ENCODE measurements at places on chromosomes 3 and 15. TPM values are rescaled to one million over a fixed set of nuclear protein-coding genes. Genes with fewer than 3 reads are reported as not detected.
A peak's percentile ranks its signal among the peaks of the same experiment; 100 is the strongest.

DNA sequence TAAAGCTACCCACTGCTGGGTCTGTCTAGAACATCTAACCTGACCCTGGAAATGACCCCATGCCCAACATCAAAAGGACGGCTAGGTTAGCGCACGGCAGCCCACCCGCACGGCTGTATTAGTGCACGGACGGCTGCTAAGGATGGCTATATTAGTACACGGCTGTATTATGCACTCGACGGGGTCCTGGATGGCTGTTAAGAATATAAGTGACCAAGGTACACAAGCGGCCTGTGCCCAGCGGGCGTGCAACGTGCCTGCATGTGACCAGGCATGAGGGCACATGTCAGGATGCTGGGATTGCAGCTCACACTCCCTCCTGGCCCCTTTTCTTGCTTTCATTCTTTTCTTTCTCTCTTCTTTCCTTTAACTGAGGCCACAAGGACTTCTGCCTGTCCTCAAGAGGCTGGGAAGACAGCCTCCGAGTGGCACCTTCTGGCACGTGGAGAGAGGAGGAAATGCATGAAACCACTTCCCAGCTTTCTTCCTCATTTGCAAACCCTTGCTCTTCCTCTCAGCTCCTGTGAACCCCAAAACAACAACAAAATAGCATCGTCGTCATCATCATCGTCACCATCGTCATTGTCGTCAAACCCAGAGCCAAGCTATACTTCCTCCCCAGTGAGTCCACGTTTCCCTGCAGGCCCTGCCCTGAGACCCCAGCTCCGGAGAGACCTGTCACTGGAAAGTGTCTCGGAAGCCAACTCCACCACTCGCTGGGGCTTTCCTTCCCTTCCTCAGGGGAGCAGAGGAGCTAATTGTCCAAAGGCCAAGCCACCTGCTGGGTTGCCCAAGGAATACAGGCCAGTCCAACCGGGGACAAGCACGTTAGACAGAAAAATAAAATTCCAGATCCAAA lies 101.8 kb downstream of the CHSY1 start:
- H3K27ac ChIP-seq = no peak overlapping the region
- no peaks in the 10 kb centered on the region for H3K27me3 ChIP-seq
- DNase-seq = no peak
- no peaks in the 10 kb centered on the region for H3K4me1 ChIP-seq

DNA sequence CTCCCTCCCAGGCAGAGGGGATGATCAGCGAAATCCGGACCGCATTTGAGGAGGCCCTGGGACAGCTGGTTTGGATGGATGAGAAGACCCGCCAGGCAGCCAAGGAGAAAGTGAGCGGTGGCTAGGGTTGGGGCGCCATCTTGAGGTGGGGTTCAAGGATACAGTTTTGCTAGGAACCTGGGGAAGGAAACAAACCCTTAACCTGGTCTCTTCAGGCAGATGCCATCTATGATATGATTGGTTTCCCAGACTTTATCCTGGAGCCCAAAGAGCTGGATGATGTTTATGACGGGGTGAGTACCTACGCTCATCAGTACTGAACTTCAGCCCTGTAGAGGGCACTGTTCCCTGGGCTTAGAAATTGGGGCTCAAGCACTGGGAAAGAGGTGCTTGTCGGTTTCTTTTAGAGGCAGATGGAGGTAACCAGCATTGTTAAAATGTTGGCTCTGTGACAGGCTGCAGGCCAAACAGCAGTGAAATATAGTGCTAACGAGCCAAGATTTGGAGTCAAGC lies 9.6 kb upstream of the PSMD2 start:
- H3K27me3 ChIP-seq = peaks cover 11% of the 10 kb centered on the region
- H3K4me1 ChIP-seq = no peaks in the 10 kb centered on the region
- no peak overlapping the region for H3K27ac ChIP-seq
- no peak overlapping the region for H3K4me3 ChIP-seq
- peak; percentile 57 for DNase-seq

DNA sequence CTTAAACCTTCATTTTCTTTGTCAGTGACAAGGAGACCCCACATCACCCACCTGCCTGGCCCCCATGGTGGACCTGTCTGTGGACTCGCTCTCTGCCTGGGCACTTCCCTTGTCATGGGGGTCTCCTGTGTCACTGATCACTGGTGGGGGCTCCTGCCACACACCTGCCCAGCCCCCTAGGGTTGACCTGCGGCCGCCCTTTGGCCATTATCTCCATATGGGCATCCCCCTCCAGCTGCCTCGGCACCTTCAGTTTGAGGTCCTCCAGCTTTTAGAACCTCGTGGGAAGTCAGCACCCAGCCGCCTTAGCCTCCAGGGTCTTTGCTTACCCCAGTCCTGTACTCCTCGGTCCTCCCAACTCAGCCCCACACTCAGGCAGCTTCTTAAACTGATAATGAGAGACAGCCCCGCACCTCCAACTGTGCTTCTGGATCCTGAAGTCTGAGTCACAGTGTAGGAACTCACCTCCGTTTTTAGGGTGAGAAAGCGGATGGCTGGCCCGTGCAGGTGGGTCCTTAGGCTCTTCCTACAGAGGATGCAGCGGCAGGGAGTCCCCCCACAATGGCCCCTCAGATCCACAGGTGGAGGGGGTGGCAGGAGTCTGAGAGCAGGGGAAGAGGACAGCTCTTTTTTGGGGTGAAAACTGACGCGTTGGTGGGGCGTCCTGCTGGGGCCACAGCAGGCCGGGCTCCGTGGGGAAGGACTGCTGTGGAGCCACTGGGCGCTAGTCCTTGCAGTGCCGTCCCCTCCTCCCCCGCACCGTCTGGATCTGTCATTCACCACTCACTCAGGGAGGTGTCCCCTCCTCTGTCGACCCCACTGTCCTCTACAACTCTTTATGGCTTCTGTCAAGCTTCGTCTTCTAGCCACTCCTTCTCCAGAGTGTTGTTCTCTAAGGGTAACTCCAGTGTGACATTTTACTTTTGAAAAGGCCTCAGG lies 8.7 kb upstream of the PRR23E start:
- H3K4me1 ChIP-seq = no peaks in the 10 kb centered on the region
- DNase-seq = no peak
- H3K4me3 ChIP-seq = no peak overlapping the region
- no peak overlapping the region for H3K27ac ChIP-seq
- H3K36me3 ChIP-seq = no peaks in the 10 kb centered on the region

GRCh38 chr3:190150681-190151080 lies 30.0 kb upstream of the P3H2 start:
- peak overlapping the region; percentile 67 for H3K27ac ChIP-seq
- H3K36me3 ChIP-seq = no peaks in the 10 kb centered on the region
- H3K4me3 ChIP-seq = no peak overlapping the region

DNA sequence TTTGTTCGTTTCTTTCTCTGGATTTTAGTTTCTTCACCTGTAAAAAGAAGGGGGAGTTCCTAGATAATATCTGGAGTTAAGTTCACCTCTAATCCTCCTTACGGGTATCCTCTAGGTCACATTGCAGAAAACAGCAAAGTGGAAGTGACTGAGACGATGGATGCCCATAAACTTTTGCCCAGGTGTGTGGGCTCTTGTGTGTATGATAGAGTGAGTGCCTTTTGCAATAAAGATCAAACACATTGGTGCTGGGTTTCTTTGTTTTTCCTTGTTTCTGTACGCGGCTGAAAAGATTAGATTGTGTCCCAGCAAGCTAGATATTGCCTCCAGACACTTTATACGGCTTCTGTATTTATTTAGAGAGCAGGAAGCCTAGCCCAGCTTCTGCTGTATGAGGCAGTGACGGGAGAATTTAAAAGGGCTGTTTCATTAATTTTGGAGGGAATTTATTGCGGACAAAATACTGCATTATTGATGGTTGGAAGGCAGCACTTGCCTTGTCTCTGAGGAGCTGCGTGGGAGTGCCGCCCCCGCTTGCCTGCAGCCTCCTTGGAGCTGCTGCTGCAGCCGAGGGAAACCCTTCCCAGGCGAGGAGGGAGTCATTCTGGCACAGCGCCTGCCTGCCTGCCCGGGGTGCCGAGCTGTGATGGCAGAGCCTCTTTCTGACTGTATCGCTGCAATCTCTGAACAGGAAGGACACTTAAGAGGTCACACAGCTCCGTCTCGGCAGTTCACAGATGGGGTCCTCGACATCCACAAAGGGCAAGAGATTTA lies 38.5 kb downstream of the PYDC2 start:
- DNase-seq = peak; percentile 8
- H3K27ac ChIP-seq = no peak overlapping the region
- no peak overlapping the region for H3K4me3 ChIP-seq
- H3K4me1 ChIP-seq = no peaks in the 10 kb centered on the region
- no peaks in the 10 kb centered on the region for H3K27me3 ChIP-seq

- no peaks in the 10 kb centered on the region for H3K36me3 ChIP-seq
- no peaks in the 10 kb centered on the region for H3K27me3 ChIP-seq
- peaks cover 23% of the 10 kb centered on the region for H3K4me1 ChIP-seq
- H3K27ac ChIP-seq = peak overlapping the region; percentile 85
Observed at GRCh38 chr3:184186902-184187207, 856 bp downstream of the ABCF3 start.

RLBP1 gene
- total RNA-seq = not detected

CCDC50 gene
- 61.3 TPM for total RNA-seq

DNA sequence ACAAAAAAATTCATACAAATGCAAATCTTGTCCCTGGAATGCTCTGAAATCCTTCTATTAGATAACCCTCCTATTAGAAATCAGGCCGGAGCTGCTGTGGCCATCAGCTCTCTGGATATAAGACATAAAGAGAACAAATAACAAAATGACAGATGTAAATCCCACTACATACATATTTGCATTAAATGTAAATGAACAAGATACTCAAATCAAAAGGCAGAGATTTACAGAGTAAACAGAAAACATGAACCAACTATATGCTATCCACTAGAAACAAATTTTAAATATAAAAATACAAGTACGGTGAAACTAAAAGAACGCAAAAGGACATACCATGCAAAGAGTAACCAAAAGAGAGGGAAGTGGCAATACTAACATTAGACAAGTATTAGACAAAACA lies 10.7 kb downstream of the CYFIP1 start:
- H3K27me3 ChIP-seq = no peaks in the 10 kb centered on the region
- no peak overlapping the region for H3K27ac ChIP-seq
- H3K4me3 ChIP-seq = no peak overlapping the region

GRCh38 chr15:90413411-90414379 lies 25.7 kb downstream of the IQGAP1 start:
- peak overlapping the region; percentile 74 for H3K27ac ChIP-seq
- DNase-seq = no peak
- H3K4me3 ChIP-seq = no peak overlapping the region
- no peaks in the 10 kb centered on the region for H3K27me3 ChIP-seq
- H3K36me3 ChIP-seq = no peaks in the 10 kb centered on the region

GRCh38 chr3:43797794-43798193 lies 107.1 kb downstream of the ABHD5 start:
- H3K4me1 ChIP-seq = no peaks in the 10 kb centered on the region
- no peaks in the 10 kb centered on the region for H3K27me3 ChIP-seq
- no peaks in the 10 kb centered on the region for H3K36me3 ChIP-seq
- no peak overlapping the region for H3K4me3 ChIP-seq
- H3K27ac ChIP-seq = no peak overlapping the region
- no peak for DNase-seq

- no peak overlapping the region for H3K27ac ChIP-seq
- H3K4me1 ChIP-seq = no peaks in the 10 kb centered on the region
- no peak for DNase-seq
- H3K4me3 ChIP-seq = no peak overlapping the region
- no peaks in the 10 kb centered on the region for H3K36me3 ChIP-seq
Observed at GRCh38 chr3:16739541-16740105, 134.4 kb upstream of the DAZL start.

DNA sequence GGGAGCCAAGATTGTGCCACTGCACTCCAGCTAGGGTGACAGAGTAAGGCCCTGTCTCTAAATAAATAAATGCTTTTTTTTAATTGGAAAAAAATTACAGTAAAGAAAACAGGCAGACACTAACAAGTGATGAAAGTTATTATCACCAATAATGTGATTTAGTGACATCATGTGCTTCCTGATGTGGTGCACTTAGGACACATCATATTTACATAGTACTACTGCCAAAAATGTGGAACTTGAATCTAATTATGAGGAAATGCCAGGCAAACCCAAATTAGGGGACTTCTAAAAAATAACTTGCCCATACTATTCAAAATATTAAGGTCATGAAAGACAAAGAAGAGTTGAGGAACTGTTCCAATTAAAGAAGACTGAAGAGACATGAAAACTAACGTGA lies 30.8 kb downstream of the MAP4 start:
- no peaks in the 10 kb centered on the region for H3K36me3 ChIP-seq
- H3K4me1 ChIP-seq = peaks cover 23% of the 10 kb centered on the region
- no peak for DNase-seq

OXTR gene
- total RNA-seq = 0.27 TPM

DNA sequence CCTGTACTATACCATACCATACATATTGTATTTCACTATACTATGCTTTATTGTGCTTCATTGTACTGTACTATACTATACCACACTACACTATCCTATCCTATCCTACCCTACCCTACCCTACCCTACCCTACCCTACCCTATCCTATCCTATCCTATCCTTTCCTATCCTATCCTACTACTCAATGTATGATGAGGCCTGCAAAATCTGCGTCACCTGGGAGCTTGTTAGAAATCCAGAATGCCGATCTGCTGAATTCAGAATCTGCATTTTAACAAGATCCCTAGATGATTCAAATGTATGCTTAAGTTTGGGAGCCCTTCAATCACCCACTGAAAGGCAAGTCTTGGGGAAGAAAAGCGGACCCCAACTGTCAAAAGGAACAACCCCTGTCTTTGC lies 45.4 kb upstream of the CAPN7 start:
- peaks cover 11% of the 10 kb centered on the region for H3K27me3 ChIP-seq
- H3K4me3 ChIP-seq = no peak overlapping the region
- H3K27ac ChIP-seq = no peak overlapping the region

DNA sequence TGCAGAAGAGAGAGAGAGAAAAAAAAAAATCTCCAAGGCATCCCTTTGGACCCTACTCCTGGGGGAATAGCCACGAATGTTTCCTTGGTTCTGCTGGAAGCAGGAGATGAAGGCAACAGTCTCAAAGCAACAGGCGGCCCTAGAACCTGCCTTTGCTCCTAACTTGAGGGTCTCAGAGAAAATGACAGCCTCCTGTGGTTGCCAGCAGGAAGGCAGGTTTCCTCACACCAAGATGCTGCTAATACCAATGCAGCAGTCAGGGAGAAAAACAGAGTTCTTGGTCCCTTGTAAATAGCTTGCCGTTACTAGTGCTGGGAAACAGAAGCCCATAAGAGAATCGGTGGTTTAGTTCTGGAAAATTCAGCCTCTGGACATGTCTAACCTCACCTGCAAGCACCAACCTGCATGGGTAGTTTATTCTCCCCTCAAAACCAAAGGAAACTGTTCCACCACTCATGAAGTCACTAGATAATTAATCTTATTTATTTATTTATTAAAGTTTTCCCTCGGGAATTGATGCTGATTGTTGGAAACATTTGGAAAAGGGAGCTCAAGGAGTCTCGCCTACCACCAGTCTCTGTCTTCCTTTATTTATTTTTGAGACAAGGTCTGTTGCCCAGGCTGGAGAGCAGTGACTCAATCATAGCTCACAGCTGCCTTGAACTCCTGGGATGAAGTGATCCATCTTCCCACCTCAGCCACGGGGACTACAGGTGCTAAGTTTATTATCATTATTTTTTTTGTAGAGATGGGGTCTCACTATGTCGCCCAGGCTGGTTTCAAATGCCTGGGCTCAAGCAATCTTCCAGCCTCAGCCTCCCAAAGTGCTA lies 883 bp upstream of the FRMD4B start:
- H3K4me1 ChIP-seq = peaks cover 15% of the 10 kb centered on the region
- H3K27ac ChIP-seq = no peak overlapping the region
- peaks cover 47% of the 10 kb centered on the region for H3K27me3 ChIP-seq
- peak overlapping the region; percentile 60 for H3K4me3 ChIP-seq
- no peak for DNase-seq

CCR8 gene
- total RNA-seq = not detected

- H3K4me3 ChIP-seq = no peak overlapping the region
- no peaks in the 10 kb centered on the region for H3K36me3 ChIP-seq
- H3K27ac ChIP-seq = no peak overlapping the region
- H3K27me3 ChIP-seq = no peaks in the 10 kb centered on the region
- DNase-seq = no peak
Observed at GRCh38 chr3:195448205-195448875, 5.5 kb upstream of the ACAP2 start.

Measured in transverse colon (tissue), 4 donors.